ENCODE measurements at places on chromosomes 13 and 19.

DNA sequence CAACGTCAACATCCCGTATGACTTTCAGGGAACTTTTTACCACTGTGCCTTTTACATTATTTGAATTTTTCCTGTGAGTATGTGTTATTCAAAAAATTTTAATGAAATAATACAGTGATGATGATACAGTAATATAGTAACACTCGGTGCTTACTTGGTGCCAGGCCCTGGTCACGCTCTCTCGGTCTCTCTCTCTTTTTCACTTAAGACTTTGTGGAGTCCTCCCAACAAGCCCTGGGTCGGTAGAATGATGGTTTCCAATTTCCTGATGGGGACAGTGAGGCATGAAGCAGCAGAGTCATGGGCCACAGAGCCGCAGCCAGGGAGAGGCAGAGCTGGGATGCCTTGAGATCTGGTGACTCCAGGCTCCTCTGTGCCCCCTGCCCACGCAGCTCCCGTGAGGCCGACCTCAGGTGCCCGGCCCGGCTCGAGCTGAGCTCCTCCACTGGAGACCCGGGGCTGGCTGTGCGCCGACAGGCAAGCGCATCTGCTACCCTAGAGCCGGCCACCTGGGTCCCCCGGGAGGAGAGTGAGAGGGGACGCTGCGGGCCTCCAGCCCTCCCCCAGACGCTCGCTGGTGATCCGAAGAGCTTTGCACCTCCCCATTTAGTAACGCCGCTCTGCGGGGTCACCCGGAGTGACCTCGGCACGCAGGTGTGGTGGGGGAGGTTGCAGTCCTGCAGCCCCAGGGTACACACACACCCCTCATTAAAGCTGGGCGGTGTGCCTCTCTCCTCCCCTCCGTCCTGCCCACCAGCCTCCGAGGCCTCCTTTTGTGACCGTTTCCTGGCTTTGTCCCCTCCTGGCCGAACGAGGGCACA is 4.4 kb upstream of the SBK3 start:
- no peak for DNase-seq

GRCh38 chr13:113026391-113026910 is 57.4 kb downstream of the MCF2L start:
- no peak for DNase-seq

- no peak for DNase-seq
Measured at GRCh38 chr13:30581582-30581981, 36.1 kb upstream of the USPL1 start.

- no peak for DNase-seq
Measured at GRCh38 chr13:34179481-34179880, 361.5 kb downstream of the RFC3 start.

- DNase-seq = no peak
Measured at GRCh38 chr19:48611872-48612271, 3.0 kb downstream of the FAM83E start.

- no peak for DNase-seq
Measured at GRCh38 chr19:4649392-4650047, 10.2 kb downstream of the TNFAIP8L1 start.
